Activated CD4-positive, alpha-beta T cell treated with anti-CD3 and anti-CD28 coated beads, Interleukin-2, amount 50 U/mL, for 16 hours (primary cell): ENCODE measurements at places on chromosomes 1 and 21.

GRCh38 chr1:182575540-182576149 is 13.4 kb downstream of the RNASEL start:
- DNase-seq = no peak

DNA sequence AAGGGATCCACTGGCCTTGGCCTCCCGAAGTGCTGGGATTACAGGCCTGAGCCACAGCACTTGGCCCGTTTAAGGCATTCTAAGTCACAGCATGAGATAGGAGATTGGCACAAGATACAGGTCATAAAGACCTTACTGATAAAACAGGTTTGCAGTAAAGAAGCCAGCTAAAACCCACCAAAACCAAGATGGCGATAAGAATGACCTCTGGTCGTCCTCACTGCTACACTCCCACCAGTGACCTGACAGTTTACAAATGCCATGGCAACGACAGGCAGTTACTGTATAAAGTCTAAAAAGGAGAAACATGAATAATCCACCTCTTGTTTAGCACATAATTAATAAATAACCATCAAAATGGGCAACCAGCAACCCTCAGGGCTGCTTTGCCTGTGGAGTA is 33.3 kb upstream of the RCC2 start:
- no peak for DNase-seq

GRCh38 chr1:168054117-168054516 is 82.6 kb downstream of the GPR161 start:
- no peak for DNase-seq

DNA sequence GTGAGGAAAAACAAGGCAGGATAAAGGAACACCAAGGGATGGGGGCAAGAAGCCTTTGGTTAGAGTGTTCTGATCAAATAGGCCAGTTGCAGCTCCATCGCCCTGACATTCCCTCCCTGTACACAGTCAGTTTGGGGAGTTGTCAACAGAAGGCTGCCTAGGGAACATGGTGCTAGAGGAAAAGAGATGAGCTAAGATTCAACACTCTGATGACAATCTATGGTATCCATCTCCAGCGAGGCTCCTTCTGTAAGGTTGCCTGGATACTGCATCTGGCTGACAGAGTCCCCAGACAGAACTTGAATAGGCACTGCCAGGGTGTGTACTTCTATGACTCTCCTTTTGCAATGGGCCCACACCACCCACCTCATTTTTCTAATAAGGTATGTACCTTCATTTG is 11.2 kb upstream of the SLAMF9 start:
- DNase-seq = no peak
